ENCODE measurements at places on chromosomes 2 and 18.

DNA sequence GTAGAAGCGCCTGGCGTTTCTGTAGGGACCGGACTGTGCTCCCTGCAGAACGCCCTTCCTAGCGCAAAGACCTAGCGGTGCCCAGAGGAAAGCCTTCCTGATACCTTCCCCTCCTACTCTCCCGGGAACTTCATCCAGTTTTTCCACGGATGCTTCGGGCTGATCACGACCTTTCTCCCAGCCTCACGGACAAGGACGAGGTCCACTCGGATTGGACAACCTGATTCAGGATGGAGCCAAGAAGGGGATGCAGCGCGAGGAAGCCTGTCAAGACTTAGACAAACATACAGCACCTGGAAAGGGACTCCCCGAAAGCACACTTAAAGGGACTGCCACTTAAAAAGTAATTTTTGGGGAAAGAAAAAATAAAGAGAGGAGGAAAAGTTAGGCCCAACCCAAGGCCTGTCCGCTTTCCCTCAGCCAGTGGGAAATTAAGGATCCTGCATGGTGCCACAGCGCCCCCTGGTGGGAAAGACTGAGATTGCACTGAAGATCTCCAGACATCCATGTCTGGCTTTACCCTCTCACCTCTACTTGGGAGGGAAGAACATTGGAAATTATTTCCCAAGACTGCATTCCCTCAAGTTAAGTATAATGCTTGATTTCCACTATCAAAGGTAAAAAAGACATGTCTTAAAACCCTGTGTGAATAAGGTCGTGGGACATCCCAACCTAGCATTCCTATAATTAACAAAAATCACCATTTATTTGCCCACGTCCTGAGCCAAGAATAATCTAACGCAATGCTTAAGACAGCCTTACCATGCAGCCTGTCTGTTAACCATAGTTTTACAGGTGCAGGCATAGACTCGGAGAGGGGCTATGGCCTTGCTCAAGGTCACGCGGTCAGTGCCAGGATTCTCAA lies 13.4 kb upstream of the COPS8 start:
- DNase-seq, result peak; percentile 67

GRCh38 chr2:217410681-217410960 lies 550.8 kb upstream of the TNP1 start:
- DNase-seq, result no peak

- DNase-seq, result no peak
These were observed 49.8 kb downstream of the FBLN7 start for GRCh38 chr2:112187805-112188596.

DNA sequence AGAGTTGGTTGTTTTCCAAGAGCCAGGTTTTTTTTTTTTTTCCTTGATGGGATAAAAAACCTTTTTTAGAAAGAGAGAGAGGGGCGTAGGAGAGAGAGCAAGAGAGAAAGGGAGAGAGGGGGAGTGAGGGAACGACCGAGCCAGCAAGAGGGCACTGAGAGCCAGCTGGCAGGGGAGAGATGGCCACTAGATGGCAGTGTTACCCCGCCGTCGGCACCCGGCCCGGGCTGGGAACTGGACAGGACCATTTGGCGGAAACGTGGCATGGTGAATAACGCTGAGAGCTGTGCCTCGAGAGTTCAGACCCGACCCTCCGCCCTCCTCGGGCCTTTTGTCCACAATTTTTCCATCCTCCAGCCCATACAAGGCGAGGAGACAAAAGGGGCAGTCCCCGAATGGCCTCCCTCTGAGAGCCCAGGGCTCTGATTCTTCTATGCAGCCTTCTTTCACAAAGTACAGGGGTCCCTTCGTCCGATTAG lies 286.7 kb upstream of the VRK2 start:
- DNase-seq, result peak; percentile 76

GRCh38 chr2:19882286-19882685 lies 19.5 kb downstream of the TTC32 start:
- no peak for DNase-seq
